Hindlimb muscle (tissue), 1 donor: ENCODE measurements at places on chromosomes 6 and 20.

DNA sequence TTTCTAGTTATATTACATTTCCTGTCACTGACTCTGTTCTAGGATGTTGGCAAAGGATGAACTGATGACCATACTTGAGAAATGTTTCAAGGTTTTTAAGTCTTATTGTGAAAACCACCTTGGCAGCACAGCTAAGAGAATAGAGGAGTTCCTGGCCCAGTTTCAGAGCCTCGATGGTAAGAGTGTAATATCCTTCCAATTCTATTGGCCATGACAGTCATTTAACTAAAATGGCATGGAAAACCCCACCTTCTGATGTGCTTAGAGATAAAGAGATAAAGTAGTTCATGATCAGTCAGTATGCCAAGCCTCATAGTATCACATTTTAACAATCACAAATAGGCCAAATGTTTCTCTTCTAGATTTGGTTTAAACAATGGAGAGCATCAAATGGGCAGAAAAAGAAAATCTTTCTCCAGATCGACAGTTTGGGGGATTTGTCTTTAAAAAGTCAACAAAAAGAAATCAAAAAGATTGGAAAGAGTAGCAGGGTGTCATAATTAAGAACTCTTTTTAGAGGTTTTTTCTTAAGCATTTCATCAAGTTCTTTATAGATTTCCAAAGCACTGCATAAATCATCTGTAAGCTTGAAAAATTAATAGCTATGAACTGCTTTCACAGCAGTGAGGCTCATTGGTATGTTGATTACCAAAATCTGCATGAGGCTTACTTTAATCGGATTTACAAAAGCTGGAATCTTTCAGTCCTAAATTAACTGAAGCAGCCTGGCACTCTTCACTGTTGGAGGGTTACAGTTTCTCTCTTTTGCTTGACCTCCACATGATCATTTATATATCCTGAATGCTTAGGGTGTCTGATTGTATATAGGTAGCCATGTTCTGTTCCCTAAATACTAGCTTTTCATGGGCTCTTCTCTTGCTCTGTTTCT, 48.7 kb downstream of the AKIRIN2 start:
- no peak for DNase-seq

DNA sequence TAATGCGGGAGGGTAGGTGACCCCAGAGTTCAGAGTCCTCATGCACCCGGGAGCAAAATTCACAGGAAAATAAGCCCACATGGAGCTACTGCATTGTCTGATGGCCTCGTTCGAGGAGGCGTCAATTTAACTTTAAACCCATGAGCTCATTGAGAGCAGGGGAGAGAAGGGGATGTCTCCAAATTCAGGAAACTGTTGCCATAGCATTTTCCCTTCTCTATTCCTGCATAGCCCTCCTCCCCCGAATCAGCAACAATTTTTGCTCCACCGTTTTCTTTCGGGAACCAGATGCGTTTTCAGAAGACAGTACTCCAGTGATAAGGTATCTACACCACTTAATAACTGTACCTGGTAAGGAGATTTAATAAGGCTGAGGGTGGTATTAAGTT, 324 bp upstream of the LAMP5 start:
- no peak for DNase-seq

DNA sequence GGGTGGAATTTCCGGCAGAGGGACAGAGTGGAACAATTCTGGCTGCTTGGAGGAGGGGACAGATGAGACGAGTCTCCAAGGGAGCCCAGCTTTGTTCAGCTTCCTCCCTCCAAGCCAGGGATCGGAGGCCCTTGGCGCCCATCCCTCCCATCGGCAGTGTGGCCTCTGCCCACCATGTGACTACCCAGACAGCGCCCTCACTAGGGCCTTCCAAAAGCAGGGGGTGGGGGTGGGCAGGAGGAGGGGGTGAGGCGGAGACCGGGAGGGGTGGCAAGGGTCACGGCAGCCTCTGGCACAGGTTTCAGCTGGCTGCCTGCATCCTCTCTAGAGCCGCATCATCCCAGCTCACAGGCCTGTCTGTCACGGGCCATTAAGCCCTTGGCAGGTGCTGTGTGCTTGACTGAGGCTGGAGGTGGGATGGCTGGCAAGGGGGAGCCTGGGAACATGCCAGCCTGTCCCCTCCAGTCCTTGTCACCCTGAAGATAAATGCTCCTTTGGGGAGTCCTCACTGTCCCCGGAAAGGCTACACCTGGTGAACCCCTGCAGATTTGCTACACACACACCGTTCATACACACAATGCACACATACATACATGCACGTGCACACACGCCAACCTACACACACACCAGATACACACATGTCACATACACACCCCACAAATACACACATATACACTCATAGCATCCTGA, 6.2 kb upstream of the FGD2 start:
- no peak for DNase-seq

DNA sequence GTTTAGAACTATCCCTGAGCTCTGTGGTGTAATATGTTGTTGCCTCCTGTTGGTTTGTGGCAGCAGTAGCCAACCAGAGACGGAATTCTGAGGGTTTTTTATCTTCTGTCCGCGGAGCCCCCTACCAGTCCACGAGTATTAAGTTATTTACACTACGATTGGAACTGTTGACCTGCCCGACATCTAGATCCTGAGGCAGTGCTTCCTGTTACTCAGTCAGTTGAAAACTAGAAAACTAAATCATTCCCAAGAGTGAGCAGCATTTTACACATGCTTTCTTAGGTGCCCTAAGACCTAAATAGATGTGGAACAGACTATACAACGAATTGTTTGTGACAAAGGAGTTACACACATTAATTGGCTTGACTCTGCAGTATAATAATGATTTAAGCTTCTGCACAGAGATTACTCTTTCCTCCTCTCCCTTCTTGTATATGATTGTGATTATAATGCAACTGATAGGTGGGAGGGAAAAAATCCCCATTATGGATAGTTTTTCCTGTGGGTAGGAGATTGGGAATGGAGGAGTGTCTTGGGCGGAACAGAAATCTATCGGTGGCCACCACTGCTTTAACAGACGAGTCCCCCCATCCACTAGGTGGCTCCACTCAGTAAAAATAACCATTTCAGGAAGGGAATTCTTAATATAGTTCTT, 1.7 kb downstream of the LOC128125822 start:
- no peak for DNase-seq

GRCh38 chr6:1312203-1312472, 240 bp downstream of the FOXQ1 start:
- no peak for DNase-seq

DNA sequence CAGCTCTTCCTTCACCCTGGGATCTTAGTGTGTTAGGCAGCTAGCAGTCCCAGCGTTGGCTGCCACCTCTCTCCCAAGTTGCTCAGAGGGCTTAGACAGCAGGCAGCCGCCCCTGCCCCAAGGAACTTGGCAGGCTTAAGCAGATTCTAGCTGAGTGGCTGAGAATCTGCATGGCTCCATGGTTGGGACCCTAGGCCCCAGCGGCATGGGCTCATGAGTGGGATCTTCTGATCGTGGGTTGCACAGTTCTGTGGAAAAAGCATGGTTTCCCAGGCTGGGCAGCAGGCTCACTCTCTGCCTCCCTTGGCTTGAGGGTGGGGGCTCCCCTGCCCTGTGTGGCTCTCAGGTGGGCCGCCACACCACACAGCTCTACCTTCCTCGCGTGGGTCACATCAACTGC, 1624.9 kb downstream of the GRIK2 start:
- DNase-seq = no peak

DNA sequence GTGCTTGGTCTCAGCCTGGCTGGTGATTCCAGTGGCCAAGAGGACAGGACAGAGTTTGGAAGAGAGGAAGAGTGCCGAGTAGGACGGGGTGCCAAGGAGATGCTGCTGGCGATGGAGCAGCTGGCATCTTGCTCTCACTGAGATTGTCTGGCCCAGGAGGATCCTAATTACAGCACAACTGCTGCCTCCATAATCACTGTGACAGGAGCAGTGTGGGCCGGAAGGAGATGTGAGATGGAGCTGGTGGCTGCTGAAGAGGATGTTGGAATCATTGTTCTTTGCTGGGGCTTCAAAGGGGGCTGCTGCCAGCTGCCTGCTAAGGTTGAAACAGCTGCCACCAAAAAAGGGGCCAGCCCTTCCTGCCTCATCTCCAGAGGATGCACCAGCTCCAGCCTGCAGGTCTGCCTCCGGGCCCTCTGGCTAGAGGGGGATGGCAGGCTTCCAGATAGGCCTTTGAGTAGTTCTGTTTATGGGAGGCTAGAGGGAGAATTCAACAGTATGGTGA, 214.4 kb downstream of the RNF144B start:
- DNase-seq = no peak

DNA sequence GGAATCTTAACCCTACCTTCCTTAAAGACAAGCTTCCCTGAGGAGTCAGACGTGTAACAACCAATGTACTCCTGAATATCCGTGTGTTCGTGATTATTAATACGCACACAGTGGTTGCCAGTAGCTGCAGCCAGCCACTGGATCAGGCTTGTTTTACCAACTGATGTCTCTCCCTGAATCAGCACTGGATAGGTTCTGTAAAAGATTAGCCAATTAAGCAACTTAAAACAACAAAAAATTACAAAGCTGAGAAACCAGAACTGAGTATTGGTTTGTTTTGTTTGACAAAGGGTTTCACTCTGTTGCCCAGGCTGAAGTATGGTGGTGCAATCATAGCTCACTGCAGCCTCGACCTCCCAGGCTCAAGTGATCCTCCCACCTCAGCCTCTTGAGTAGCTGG, 69.3 kb downstream of the MDN1 start:
- DNase-seq = no peak

DNA sequence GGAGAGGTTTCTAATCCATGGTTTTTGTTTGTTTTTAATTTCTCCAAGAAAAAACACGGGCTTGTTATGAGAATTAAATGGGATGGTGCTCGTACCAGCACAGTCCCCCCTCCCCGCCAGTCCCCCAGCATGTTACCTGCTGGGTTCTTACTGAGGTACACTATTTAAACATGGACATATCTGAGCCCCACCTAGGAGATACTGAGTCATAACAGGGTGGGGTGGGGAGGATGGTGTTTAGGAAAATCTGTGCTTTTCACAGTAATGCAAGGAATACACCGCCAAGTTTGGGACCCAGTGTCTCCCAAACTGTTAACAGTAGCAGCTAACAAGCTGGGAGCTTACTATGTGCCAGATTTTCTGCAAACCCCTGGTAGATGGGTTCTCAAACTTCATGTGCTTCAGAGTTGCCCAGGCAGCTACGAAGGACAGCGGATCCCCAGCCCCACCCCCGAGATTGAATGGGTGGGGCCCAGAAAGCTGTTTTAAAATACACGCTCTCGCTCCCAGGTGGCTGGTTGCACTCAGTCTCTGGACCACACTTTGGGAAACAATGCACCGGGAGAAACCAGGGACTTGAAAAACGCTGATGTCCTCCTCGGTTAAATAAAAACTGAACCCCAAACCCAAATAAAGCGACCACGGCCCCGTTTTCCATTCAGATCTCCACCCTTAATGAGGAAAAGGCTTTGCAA, 995 bp downstream of the ZFP64 start:
- DNase-seq = peak; percentile 38

GRCh38 chr6:43927532-43928210, 157.7 kb downstream of the VEGFA start:
- DNase-seq = no peak

GRCh38 chr6:31769684-31770371, 7.3 kb downstream of the VWA7 start:
- no peak for DNase-seq

DNA sequence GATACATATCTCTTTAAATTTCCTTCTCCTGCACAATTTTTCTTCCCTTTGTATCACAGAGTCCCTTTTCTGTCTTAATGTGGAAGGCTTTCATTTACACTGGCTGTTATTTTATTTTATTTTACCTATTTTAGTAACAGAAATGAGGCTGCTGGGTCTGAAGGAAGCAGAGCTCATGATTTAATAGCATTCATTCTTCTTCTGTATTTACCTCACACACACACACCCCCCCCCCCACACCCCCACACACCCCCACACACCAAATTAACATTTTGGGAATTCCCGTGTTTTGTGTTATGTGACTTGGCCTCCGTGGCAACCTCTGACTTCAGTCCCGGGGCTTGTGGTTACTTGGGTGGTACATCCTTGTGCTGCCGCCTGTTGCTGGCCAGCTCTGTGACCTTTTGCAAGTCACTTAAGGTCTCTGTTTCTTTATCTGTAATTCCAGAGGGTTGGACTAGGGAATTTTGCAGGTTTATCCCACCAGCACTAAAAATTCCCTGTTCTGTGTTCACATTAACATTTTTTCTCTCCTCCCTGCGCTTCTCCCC, 108.8 kb downstream of the TIAM2 start:
- DNase-seq = no peak

DNA sequence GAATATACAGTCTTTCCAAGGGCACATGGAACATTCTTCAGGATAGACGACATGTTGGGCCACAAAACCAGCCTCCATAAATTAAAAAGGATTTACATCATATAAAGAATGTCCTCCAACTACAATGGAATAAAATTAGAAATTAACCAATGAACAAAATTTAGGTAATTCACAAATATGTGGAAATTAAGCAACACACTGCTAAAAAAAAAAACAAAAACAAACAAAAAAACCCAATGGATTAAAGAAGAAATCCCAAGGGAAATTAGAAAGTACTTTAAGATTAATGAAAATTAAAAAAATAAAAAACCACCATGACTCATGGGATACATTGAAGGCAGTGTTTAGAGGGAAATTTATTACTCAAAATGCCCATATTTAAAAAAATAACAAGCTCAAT, 21.4 kb upstream of the NT5E start:
- no peak for DNase-seq

- peak; percentile 50 for DNase-seq
These were observed 118.5 kb downstream of the GFRAL start for GRCh38 chr6:55445648-55446204.

GRCh38 chr20:3115190-3116107, 30.9 kb upstream of the AVP start:
- peak; percentile 51 for DNase-seq

DNA sequence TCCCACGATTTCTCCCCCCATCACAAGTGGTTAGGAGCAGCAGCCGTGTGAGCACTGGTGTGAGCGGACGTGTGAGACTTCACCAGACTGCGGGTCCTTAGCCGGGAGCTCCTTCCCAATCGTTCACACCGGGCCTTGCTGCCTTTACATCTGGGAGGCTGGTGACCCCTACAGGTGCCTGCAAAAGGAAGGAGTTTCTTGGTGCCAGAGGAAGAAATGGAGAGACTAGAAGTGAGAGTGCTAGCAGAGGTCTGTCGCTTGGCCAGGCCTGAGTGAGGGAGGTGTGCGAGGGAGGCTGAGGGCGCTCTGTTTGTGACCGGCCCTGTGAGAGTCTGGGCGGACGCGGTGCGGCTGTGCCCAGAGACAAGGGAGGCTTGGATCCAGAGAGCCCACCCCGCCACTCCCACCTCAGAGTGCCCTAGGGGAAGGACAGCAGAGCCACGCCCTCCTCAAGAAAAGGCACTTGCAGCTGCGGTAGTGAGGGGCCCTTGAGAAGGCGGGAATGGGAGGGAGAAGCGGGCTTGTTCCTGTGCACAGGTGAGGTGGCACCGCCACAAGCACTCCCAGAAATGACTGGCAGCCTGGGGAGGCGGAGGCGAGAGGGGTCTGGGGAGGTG, 10.0 kb upstream of the ARMC2 start:
- no peak for DNase-seq

DNA sequence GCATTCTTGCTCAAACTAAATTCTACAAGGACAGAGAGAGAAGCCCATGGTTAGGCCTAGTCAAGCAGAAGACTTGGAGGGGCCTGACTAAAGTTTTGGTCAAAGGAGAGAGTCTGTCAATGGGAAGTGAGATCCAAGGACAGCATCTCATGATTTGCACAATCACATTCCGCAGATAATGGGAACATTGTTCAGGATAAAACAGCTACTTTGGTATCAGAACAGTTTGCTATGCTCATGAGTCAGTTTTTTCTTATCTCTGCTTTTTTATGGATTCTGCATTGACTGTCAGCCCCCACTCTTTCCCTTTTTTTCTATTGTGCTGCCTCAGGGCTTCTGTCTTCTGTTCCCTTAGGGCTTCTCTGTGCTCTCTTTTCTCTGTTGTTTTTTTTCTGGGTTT, 28.6 kb downstream of the AKAP7 start:
- no peak for DNase-seq
